Posterior cingulate gyrus (tissue), 11 donors: ENCODE measurements at places on chromosomes 6 and 20.

- peak; percentile 27 for DNase-seq
Measured at GRCh38 chr6:159687341-159687740, 5.7 kb downstream of the SOD2 start.

- DNase-seq: no peak
Measured at GRCh38 chr20:3238616-3239025, 369 bp downstream of the SLC4A11 start.

DNA sequence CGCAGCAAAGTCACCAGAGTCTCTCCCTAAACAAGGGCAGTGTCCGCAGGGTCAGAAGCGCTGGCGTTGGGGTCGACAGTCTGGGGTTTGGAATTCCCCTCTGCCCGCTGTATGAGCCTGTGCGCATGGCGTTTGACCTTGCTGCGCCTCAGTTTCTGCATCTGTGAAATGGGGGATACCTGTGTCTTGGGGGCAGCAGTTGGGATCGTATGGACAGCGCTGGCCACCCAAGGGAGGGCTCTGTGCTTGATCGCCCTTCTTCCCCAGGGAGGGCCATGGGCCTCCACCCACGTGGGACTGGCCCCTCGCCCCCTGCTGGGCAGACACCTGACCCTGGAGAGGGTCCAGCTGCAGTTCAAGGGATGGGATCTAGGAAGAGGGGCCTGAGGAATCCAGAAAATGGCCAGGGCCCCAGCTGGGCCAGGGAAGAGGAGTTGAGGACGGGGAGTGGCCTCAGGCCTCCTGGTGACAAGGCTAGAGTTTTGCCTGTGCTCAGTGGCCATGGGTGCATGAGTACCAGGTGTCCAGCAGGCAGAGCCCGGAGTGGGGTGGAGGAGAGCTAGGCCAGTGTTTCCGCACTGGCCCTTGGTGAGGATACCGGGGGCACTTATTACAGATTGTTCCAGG lies 26.4 kb upstream of the PHACTR3 start:
- no peak for DNase-seq

DNA sequence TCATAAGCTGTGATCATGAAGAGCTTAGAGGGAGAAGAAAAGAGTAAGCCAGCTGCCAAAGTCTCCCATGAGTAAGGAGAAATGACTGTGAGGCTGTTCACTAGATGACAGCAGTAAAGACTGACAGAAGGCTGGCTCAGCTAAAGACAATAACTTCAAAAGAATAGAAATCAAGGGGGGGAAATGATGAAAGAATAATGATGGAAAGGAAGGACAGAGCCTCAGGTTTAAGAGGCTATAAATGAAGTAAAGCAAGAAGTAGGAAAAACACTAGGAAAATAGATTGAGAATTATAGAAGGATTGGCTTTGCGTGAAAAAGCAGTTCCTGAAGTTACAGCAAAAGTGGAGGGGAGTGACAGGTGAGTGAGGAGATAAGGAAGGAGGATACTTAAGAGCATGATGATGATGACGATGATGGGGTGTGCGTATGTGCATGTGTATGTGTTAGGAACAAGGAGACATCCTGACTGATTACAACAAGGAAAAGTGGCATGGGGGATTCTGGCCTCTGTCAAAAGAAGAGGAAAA lies 48.2 kb downstream of the HBS1L start:
- no peak for DNase-seq

- DNase-seq: no peak
Measured at GRCh38 chr20:24194143-24194542, 205.6 kb upstream of the GGTLC1 start.

DNA sequence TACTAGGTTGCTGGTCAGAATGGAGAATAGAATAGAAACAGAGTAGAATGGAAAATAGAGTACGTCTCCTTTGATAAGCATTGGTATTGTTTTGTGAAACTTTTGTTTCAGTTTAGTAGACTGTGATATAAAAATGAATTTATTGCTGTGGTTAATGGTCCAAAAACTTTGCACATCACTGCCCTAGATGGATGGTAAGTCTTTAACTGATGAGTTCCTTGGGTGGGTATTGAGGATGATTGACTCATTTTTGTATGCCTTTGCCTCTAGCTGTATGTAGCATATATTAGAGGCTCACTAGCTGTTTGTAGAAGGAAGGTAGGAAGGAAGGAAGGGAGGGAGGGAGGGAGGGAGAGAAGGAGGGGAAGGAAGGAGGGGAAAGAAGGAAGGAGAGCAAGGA lies 48.3 kb downstream of the ZDHHC14 start:
- DNase-seq: no peak

DNA sequence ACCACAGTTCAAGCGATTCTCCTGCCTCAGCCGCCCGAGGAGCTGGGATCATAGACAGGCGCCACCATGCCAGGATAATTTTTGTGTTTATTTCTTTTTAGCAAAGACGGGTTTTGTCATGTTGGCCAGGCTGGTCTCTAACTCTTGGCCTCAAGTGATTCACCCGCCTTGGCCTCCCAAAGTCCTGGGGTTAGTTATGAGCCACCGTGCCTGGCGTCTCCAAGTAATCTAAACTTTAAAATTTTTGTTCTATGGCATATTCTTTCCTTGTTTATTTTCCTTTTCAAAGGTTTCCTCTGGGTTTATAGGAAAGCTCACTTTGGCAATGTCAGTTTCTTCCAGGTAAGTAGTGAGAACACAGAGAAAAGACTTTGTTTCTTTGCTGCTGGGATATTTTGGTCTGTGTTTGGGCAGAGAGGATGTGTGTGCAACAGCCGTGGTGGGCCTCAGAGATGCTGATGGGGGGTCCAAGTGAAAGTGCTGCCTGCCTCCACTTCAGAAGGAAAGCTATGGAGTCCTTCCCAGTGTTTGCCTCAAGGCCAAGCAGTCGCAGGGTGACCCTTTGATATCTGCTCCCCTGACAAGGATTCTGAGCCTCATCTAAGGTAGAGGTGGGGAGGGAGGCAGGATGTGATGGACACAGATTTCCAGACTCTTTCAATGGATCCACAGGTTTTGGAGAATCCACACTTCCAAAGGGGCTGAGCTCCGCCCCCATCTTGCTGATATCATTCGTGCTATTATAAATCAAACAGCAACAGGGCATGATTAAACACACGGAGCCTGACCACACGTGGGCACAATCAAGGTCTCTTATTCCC lies 2.3 kb downstream of the LRP11 start:
- no peak for DNase-seq

DNA sequence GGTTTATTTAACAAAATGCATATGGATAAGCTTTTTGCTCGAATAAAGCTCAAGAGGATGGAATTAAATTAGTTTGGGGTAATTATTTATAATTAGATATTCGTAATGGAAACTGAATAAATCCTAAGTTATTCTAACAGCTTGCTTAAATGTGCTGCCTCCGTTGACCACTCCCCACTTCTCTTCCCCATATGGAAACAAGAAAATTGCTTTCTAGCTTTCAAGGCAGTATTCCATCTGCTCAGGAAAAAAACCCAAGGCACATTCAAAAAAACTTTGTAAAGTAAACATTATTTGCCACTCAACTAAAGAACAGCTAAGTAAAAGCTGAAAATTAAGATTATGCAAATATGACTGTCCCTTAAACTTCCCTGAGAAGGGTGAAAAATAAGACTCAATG lies 369.2 kb downstream of the HAO1 start:
- no peak for DNase-seq

DNA sequence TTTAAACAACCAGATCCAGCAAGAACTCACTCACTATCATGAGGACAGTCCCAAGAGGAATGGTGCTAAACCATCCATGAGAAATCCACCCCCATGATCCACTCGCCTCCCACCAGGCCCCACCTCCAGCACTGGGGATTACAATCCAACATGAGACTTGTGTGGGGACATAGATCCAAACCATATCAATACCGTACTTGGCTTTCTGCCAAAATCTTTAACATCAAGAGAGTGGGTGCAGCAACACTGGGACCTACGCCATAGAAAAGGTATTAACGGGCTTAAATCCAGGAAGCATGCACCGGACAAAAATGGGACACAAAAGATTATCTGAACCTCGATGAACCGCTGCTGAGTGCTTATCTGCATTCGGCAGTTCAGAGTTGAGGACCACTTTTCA lies 322.3 kb upstream of the ARID1B start:
- no peak for DNase-seq

- no peak for DNase-seq
Measured at GRCh38 chr6:154117485-154117884, 78.4 kb downstream of the OPRM1 start.

- no peak for DNase-seq
Measured at GRCh38 chr6:13990796-13991195, 66.0 kb downstream of the RNF182 start.

DNA sequence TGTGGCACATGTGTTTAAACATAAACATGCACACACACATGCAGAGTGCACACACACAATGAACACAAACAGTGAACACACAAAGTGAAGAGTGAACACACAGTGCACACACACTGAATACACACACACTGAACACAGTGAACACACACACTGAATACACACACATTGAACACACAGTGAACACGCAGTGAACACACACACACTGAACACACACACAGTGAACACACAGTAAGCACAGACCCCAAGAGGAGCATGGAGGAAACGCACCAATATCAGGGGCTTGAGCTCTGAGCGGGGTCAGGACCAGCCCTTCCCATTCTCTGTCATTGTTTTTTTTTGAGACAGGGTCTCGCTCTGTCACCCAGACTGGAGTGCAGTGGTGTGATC lies 17.1 kb upstream of the HELZ2 start:
- DNase-seq: no peak

DNA sequence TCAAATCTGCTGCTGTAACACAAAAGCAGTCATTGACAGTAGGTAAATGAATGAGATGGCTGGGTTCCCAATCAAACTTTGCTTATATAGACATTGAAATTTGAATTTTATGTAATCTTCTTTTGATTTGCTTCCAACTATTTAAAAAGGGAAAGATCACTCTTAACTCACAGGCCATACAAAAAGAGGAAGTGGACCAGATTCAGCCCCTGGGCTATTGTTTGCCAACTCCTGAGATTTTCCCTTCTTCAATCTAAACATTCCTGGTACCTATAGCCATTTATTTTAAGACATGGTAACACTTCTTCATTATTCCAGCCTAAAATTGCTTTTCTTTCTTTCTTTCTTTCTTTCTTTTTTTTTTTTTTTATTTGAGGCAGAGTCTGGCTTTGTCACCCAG lies 260.6 kb downstream of the TFAP2A start:
- no peak for DNase-seq

GRCh38 chr6:128515550-128516513 lies 4.6 kb downstream of the PTPRK start:
- no peak for DNase-seq

DNA sequence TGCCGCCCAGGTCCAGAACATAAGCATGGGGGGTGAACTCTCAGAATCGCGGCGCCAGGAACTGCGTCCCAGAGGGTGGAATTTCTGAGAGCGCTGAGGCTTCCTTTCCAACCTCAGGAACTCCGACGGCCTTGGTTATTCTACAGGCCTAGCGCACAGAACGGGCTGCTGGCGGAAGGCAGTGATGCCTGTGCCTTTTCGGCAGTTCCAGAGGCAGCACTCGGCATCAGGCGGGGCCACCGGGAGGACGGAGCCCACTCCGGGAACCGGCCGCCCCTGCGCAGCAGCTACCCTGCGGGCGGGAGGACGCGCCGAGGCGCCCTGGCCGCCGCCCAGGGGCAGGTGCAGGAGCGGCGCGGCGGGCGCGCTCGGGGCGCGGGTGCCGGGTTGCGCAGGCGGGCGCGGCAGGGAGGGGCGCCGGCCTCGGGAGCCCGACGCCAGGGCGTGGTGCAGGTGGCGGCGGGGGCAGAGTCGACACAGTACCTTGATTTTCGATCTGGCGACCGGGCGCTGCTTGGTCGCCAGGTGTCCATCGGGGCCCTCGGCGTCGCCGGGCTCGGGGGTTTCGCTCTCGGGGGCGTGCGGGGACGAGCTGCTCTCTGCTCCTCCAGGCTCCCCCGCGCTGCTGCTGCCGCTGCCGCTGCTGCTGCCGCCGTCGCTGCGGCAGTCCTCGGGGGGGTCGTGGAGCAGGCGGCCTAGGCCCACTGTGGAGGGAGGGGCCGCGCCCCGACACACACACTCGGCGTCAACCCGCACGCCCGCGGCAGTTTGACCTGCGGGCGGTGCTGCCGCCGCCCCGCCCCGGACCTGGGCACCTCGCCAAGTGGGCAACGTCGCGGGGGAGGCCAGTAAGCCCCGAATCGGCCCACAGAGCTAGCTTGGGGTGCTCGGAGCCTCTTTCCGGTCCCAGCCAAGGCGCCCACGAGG lies 1.3 kb downstream of the OVOL2 start:
- no peak for DNase-seq

DNA sequence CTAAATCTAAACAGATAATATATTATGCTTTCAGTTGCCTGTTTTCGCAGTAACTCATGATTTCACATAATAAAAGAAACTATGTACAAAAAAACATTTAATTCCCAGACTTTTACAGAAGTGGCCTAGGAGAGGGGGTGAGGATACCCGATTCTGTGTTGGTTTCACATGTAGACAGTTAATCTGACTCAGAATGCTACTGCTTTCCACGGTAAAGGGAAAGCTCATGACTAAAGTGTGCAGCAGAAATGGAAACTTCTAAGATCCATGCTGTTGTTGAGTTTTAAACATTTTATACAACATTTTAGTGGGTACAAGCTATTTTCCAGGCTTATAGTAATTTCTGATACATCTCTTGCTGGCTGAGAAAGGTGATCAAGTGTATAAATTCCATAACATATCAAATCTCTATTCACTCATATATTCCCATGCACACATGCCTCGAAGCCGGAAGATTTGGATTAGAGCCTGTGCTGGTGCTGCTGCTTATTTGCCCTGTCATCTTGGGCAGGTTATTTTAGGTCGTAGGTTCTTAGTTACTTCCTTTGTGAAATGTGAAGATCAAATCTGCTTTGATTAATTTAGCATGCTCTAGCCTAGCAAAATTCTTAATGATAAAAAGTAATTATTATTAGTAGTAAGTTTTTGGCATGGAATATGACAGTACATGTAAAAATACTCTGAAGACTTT lies 896.7 kb upstream of the MAP3K7 start:
- DNase-seq: no peak

DNA sequence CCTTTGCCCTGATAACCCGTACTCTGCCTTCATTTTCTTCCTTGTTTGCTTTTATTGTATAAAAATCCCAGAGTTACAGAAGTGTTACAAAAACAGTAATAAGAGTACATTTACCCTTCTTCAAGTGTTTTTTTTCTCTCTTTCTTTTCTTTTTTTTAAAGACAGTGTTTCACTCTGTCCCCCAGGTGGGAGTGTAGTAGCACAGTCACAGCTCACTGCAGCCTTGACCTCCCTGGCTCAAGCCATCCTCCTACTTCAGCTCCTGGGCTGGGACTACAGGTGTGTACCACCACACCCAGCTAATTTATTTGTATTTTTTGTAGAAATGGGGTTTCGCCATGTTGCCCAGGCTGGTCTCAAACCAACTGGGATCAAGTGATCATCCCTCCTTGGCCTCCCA lies 402.7 kb downstream of the CDKAL1 start:
- no peak for DNase-seq

GRCh38 chr6:148943451-148943850 lies 196.6 kb downstream of the UST start:
- DNase-seq: no peak
